ENCODE measurements at places on chromosomes 3 and 15.

DNA sequence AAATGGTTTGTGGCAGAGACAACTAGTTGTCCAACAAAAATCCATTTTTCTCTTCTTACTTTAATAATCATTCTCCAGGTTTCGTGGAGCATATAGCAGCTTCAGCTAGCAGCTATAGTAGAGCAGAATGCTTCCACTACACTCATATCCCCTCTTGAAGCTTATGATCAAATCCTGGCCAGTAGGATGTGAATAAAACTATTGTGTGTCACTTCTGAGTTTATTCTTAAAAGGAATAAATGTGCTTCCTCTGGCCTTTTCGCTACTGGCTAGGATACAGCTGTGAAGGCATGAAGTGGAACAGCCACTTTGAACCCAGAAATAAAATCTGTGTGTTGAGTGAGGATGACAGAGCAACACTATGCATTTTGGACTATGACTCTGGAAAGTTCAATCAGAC, 7.8 kb upstream of the CPOX start:
- DNase-seq, result no peak

DNA sequence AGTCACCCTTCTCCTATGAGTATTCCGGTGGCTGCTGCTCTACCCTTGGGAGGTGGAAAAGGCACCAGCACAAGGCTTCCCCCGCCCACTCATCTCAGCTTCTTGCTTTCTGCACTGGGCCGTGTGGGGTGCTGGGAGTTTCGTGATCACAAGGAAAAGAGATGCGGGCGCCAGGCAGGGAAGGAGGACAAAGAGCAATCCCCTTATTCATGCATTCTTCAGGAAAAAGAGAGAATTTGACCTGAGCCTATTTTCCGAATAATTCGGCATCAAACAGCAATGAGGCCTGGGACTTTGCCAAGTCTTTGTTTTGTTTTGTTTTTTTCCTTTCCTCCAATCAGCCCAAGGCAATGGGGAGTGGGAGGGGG, 102.2 kb upstream of the LPP start:
- DNase-seq, result no peak

- DNase-seq, result peak; percentile 66
Observed at GRCh38 chr15:77496715-77497109, 76.0 kb downstream of the HMG20A start.

GRCh38 chr3:48240000-48240963, 622 bp upstream of the ZNF589 start:
- no peak for DNase-seq

- DNase-seq, result no peak
Observed at GRCh38 chr15:96038650-96039049, 291.9 kb upstream of the NR2F2 start.

DNA sequence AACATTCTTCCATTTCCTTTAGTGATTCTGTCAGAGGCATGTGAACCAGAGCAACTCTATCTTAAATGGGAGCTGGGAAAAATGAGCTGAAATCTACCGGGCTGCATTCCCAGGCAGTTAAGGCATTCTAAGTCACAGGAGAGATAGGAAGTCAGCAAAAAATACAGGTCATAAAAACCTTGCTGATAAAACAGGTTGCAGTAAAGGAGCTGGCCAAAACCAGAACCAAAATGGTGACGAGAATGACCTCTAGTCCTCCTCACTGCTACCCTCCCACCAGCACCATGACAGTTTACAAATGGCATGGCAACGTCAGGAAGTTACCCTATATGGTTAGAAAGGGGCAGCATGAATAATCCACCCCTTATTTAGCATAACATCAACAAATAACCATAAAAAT, 66.4 kb downstream of the B3GALNT1 start:
- DNase-seq, result no peak

DNA sequence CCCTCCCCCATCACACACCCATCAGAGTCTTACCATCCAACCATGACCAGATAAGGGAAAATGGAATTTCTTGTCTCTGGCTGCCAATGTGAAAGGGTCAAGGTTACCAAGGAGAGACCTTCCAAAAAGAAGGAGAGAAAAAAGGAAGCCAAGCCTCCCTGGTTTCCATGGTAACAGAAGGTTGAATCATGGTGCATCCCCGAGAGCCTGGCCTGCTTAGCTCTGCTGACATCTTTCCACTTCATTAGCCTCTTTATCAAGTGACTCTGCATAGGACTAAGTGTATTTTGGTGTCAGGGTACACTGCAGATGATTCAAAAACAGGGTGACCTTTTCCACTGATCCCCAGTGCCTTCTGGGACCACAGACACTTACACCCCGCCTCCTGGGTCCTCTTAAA, 225.7 kb upstream of the PPP2R3A start:
- no peak for DNase-seq

DNA sequence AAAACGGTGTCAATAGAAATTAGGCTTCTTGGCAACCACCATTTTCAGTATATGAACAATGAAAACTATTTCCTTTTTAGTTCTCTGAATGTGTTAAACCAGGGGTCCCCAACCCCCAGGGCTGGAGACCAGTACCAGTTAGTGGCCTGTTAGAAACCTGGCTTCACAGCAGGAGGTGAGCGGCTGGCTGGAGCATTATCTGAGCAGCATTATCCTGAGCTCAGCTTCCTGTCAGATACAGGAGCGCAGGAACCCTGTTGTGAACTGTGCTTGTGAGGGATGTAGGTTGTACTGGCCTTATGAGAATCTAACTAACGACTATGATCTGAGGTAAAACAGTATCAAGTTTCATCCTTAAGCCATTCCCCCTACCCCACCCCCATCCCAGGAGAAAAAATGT, 328.7 kb downstream of the ZBBX start:
- DNase-seq, result no peak

GRCh38 chr3:31358473-31359070, 174.2 kb upstream of the STT3B start:
- DNase-seq, result no peak

GRCh38 chr3:168850109-168850508, 754.4 kb upstream of the GOLIM4 start:
- DNase-seq, result no peak

GRCh38 chr3:43286115-43286840, at the start of gene SNRK:
TSS of gene SNRK (plus strand) at chr3:43286540. CDS start at chr3:43303204, 16,664 bp downstream.
- DNase-seq, result peak; percentile 73

GRCh38 chr15:96261575-96262034, 68.9 kb upstream of the NR2F2 start:
- peak; percentile 80 for DNase-seq

DNA sequence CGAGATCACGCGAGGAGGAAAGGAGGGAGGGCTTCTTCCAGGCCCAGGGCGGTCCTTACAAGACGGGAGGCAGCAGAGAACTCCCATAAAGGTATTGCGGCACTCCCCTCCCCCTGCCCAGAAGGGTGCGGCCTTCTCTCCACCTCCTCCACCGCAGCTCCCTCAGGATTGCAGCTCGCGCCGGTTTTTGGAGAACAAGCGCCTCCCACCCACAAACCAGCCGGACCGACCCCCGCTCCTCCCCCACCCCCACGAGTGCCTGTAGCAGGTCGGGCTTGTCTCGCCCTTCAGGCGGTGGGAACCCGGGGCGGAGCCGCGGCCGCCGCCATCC, 1.1 kb upstream of the SETD5 start:
- DNase-seq, result peak; percentile 94

DNA sequence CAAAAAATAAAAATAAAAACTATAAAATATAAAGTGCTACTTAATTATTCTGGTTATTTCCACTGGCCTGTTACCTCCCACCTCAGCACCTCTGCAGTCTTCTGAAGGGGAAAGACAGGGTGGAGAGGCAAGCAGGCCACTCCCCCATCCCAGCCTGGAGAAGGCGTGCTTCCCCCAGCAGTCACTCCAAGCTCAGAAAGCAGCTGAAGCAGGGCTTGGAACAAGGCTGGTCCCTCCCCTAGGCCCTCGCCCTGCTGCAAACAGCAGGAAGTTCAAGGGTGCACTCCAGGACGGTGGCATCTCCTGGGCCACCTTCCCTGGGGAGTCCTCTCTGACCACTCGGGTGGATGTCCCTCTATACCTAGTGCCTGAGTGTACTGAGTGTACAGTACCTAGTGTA, 21.4 kb downstream of the CACNA2D2 start:
- no peak for DNase-seq

GRCh38 chr3:73765878-73766545, 141.3 kb upstream of the PDZRN3 start:
- no peak for DNase-seq

- peak; percentile 35 for DNase-seq
Observed at GRCh38 chr3:25448750-25449692, 21.0 kb downstream of the RARB start.

DNA sequence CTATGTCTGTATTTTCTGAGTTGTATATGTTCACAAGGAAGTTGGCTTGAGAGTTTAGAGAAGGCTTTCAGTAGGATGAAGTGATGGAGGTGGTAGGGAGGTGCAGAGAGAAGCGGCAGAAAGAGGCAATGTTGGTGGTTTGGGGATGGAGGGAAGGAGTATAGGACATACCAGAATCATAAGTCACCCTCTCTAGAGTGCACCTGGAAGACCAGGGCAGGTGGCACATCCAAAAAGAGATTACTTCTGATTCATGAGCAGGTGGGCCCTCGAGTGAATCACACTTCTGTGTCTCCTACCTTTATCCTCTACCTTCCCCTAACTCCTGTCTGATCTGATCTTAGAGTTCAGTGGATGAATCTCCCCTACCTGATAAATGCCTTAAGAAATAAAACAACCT, 41.8 kb upstream of the MRPL3 start:
- no peak for DNase-seq

DNA sequence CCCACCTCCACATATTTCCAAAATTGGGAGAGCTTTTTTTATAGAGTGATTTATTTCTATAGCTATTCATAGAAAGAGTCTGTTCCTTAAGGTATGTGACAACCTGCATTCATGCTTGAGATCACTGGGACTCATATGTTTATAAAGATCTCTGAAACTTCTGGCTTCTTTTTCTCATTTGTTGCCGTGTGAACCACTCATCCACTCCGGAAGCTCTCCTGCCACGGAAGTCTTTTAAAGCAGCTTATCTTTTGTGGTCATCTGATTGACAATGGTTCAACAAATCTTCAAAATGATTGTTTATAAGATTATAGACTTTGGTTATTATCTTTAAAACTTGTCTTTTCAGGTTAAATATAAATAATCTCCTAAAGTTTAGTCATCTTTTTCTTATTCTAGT, 260.5 kb downstream of the C3orf38 start:
- no peak for DNase-seq

GRCh38 chr3:141930801-141931200, 54.4 kb downstream of the ATP1B3 start:
- no peak for DNase-seq

GRCh38 chr3:69406163-69406562, 20.3 kb upstream of the FRMD4B start:
- DNase-seq, result no peak
